ENCODE measurements at places on chromosomes 2 and 18.

DNA sequence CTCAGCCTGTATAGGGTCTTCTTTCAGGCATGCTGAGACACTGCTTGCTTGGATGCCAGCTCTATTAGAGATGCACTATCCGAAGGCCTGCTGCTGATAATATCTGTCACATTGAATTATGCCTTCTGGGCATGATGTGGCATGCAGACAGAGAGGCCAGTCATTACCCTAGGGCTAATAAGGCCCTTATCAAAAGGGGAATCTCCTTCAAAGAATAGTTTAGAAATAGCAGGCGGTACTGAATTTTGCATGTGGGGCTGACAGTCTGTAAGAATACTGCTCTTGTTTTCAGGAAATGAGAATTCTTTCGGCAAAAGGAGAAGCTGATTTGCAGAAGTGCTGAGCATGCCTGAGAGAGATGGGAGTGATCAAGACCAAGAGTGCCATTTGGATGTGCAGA lies 13.1 kb upstream of the LHCGR start:
- no peak for DNase-seq

DNA sequence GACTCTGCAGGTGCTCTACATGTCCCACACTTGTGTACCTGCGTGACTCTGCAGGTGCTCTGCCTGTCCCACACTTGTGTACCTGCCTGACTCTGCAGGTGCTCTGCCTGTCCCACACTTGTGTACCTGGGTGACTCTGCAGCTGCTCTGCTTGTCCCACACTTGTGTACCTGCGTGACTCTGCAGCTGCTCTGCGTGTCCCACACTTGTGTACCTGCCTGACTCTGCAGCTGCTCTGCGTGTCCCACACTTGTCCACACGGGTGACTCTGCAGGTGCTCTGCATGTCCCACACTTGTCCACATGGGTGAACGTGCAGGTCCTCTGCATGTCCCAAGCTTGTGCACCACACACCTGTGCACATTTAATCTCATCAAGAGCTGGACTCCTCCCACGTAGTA lies 576.7 kb upstream of the SALL3 start:
- no peak for DNase-seq

- DNase-seq = no peak
Measured at GRCh38 chr2:9655441-9656269, 24.9 kb upstream of the YWHAQ start.

GRCh38 chr2:88770016-88770415 lies 78.5 kb downstream of the RPIA start:
- no peak for DNase-seq

DNA sequence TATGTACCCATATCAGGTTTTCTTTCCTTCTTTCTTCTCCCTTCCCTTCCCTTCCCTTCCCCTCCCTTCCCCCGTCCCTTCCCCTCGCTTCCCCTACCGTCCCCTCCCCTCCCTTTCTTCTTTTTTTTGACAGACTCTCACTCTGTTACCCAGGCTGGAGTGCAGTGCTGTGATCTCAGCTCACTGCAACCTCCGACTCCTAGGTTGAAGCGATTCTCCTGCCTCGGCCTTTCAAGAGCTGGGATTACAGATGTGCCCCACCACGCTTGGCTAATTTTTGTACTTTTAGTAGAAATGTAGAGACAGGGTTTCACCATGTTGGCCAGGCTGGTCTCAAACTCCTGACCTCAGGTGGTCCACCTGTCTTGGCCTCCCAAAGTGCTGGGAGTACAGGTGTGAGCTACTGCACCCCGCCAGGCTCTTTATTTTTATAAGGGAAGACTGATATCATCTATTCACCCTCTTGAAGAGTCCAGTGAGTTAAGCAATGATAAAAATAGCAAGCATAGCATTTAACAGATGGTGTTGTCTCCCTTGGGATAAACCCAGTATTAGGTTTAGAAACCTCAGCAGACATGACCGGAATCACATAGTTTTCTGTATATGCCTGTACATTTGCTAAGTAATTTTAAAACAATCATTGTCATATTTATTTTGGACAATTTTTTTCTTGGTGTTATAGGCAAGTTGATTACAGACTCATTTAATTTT lies 888.4 kb downstream of the TRIB2 start:
- DNase-seq = no peak

DNA sequence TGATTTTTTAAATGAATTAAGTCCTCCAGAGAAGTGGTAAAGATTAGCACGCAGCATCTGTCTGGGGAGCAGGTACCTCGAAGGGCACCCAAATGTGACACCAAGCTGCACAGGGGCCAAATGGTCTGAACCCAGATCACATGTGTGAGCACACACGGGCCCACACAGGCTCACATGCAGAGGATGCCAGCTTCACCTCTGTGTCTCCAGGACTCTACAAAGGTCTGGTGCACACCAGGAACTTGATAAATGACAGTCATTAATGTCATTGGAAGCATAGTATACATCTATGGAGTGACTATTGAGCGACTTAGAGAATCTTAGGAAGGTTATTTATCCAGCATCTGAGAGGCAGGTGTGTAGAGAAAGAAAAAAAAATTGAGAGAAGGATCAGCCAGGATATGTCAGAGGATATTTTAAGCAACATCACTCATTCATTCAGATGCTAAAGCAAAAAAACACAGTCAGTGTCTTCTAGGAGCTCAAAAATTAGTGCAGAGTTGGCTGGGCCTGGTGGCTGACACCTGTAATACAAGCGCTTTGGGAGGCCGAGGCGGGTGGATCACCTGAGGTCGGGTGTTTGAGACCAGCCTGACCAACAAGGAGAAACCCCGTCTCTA lies 23.2 kb downstream of the GYPC start:
- DNase-seq = no peak

DNA sequence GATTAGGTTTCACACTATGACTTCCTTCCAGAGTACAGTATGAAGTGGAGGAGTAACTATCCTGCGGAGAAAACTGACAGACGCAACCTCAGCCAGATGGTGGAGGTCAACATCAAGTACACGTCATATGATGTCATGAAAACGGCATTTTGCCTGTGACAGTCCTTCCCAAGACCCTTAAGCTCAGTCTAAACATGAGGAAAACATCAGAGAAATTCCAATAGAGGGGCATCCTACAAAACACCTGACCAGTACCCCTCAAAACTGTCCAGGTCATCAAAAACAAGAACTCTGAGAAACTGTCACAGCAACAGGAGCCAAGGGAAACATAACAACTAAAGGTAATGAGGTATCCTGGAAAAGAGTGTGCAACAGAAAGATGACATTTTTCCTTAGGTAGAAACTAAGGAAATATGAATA lies 1.7 kb downstream of the RNU4ATAC start:
- no peak for DNase-seq

GRCh38 chr2:7083580-7084509 lies 166.6 kb downstream of the RNF144A start:
- peak; percentile 22 for DNase-seq

DNA sequence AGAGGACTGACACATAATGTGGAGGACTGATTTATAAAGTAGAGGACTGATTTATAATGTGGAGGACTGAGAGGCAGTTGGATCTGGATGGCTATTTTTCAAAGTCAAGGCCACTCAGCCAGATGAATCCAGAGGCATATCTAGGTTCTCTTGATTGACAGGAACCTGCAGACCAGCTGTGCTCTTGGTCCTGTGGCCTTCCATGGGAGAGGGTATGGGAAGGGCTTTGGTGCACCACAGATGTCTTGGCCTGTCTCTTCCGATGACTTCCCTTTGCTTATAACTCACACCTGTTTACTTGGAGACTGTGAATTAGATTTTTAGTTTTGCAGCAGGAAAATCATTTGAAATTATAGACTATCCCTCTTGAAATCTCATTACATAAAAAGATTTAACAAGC lies 32.3 kb downstream of the AGAP1 start:
- DNase-seq = no peak

- no peak for DNase-seq
Measured at GRCh38 chr2:37654932-37655841, 16.3 kb downstream of the CDC42EP3 start.

GRCh38 chr18:12929477-12930083 lies 18.2 kb upstream of the SEH1L start:
- no peak for DNase-seq

DNA sequence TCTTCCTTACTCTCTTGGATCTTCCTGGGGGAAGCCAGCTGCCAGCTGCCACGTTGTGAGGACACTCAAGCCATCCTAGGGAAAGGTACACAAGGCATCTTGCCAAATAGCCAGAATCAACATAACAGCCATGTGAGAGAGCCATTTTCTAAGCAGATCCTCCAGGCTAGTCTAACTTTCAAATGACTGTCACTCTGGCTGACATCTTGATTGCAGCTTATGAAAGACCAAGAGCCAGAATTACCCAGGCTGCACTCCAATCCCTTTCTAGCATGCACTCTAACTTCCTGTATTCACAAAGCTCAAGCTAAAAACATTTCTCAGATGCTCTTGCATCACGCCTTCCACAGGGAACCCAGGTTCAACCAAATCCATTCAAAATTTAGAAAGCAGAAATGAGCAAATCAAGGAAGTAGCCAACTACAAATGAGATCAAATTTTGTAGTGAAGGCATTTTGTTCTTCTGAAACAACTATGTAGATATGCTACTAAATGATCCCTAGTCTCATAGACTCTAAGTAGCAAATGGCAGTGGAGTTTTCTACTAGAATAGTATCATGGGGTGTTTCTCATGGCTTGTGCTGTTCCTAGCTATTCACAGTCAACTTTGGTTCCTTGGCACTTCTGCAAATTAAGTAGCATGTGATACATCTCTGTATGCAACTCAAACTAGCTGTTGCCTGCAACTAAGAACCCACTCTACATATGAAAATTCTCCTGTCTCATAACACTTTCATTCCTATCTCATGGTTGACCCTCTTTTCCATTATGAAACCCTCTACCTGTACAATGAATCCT lies 281.9 kb downstream of the ZEB2 start:
- no peak for DNase-seq

GRCh38 chr2:220064111-220065030 lies 436.9 kb downstream of the SLC4A3 start:
- DNase-seq = no peak

DNA sequence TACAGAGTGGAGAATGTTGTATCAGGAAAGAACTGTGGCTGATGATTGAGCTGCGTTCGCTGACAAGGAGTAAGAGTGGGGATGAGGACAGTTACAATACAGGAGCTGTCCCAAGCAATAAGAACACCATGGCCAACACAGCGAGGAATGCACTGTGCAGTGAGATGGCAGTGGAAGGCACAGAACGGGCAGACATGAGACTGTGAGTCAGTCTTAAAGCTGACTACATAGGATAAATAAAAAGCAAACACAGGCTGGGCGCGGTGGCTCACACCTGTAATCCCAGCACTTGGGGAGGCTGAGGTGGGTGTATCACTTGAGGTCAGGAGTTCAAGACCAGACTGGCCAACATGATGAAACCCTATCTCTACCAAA lies 89.8 kb downstream of the CABYR start:
- no peak for DNase-seq

GRCh38 chr2:223578846-223579245 lies 23.3 kb downstream of the SCG2 start:
- DNase-seq = no peak

GRCh38 chr2:201260302-201260800 lies at the start of gene CASP8:
Gene CASP8, plus strand, starts transcription at chr2:201260536. Its CDS starts 5,951 bp downstream, at chr2:201266487.
- DNase-seq = peak; percentile 72

- DNase-seq = no peak
Measured at GRCh38 chr2:85999061-85999831, 106.4 kb downstream of the POLR1A start.

GRCh38 chr18:26307161-26307773 lies 81.0 kb downstream of the TAF4B start:
- DNase-seq = peak; percentile 60

- DNase-seq = no peak
Measured at GRCh38 chr18:32696376-32696775, 76.4 kb downstream of the KLHL14 start.

DNA sequence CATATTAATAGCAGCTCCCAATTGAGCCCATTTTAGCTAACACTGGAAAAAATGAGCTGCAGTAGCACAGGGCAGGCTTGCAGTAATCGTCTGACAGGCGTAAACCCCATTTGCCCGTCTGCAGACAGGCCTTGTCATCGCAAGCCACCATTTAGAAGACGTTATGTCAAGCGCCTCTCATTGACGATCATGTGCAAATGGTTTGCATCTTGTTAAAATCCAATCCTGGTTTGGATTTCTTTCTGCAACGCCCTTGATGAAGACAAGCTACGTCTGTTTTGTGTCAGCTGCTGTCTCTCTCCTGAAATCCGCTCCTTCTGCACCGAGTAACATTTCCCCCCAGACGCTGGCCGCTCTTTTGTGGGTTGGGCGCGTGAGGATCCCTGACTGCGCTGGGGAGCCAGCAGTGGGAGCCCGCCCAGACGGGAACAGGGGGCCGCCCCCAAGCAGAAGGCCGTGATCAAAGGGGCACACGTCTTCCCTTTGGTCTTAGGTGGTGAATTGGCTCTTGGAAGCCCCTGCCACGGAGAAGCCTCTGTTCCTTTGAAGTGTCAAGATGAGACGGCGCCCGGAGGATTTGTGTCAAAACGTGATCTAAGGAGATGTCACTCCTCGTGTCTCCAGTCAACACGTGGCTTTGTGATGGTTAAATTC lies 84.2 kb upstream of the GPC1 start:
- DNase-seq = no peak

DNA sequence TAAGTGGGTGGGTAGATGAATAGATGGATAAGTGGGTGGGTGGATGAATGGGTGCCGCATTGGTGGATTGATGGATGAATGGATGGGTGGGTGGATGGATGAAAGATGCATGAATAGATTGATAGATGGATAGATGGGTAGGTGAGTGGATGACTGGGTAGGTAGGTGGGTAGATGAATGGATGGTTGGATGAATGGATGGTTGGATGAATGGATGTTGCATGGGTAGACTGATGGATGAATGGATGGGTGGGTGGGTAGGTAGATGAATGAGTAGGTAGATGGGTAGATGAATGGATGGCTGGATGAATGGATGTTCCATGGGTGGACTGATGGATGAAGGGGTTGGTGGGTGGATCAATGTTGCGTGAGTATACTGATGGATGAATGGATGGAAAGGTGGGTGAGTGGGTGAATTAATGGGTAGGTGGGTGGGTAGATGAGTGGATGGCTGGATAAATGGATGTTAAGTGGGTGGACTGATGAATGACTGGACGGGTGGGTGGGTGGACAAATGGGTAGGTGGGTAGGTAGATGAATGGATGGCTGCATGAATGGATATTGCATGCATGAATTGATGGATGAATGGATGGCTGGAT lies 30.5 kb downstream of the ANKMY1 start:
- DNase-seq = no peak

GRCh38 chr18:9701609-9702349 lies 6.3 kb upstream of the RAB31 start:
- no peak for DNase-seq

- no peak for DNase-seq
Measured at GRCh38 chr2:162833345-162833744, 5.2 kb downstream of the KCNH7 start.

All from ACHN (cell line).